ENCODE measurements at places on chromosomes 7 and 10. TPM values are rescaled to one million over a fixed set of nuclear protein-coding genes. Genes with fewer than 3 reads are reported as not detected.

Gene UPF2
- total RNA-seq = 14.2 TPM

Gene IDI1
- 35.8 TPM for total RNA-seq

Gene FGFBP3
- total RNA-seq = 0.47 TPM

Gene SNX10
- not detected for total RNA-seq

Gene BTBD16
- not detected for total RNA-seq

Gene HHEX
- 2.8 TPM for total RNA-seq

Gene CEP55
- 0.94 TPM for total RNA-seq

Gene SPDYE2B
- total RNA-seq = not detected

Gene LRRTM3
- not detected for total RNA-seq

Gene GRM3
- not detected for total RNA-seq

Gene ELN
- total RNA-seq = 6.5 TPM

Gene HECW1
- total RNA-seq = 0.79 TPM

Gene ADRA2A
- not detected for total RNA-seq

Gene OR6V1
- not detected for total RNA-seq

Gene OPN4
- not detected for total RNA-seq

Gene HBP1
- total RNA-seq = 149 TPM

Gene AKR1C1
- total RNA-seq = 282 TPM

Gene CPED1
- 36.9 TPM for total RNA-seq

Gene MYL10
- not detected for total RNA-seq

Gene FAM237B
- total RNA-seq = not detected

Gene IFIT2
- total RNA-seq = 9.1 TPM

Gene PROSER2
- 1.2 TPM for total RNA-seq

Gene NPY4R2
- not detected for total RNA-seq

Gene C7orf57
- not detected for total RNA-seq

Gene MYH16
- total RNA-seq = not detected

Gene NXPH1
- not detected for total RNA-seq

Gene C10orf53
- not detected for total RNA-seq

Gene CUX1
- total RNA-seq = 37.9 TPM

Gene ARHGAP22
- total RNA-seq = 34.2 TPM

Gene PHTF2
- total RNA-seq = 8.9 TPM

Gene IFIT1B
- under 0.01 TPM for total RNA-seq

Gene NUTM2E
- total RNA-seq = not detected

Gene SPDYE1
- total RNA-seq = under 0.01 TPM

Gene SFTPA1
- not detected for total RNA-seq

Gene SPDYE9
- total RNA-seq = not detected

Gene CUBN
- total RNA-seq = 2.2 TPM

Gene GATA3
- total RNA-seq = not detected

Data from bronchial smooth muscle cell (primary cell).